Fibroblast of skin of left biceps (primary cell): ENCODE measurements at places on chromosomes 7 and 10.
A peak's percentile ranks its signal among the peaks of the same experiment; 100 is the strongest.

- DNase-seq = no peak
These were observed 83.4 kb downstream of the ZNF365 start for GRCh38 chr10:62457598-62457997.

GRCh38 chr7:47255441-47255840 lies 326.5 kb downstream of the TNS3 start:
- DNase-seq = no peak

GRCh38 chr10:92404612-92405418 lies 113.8 kb downstream of the MARCHF5 start:
- DNase-seq = no peak

DNA sequence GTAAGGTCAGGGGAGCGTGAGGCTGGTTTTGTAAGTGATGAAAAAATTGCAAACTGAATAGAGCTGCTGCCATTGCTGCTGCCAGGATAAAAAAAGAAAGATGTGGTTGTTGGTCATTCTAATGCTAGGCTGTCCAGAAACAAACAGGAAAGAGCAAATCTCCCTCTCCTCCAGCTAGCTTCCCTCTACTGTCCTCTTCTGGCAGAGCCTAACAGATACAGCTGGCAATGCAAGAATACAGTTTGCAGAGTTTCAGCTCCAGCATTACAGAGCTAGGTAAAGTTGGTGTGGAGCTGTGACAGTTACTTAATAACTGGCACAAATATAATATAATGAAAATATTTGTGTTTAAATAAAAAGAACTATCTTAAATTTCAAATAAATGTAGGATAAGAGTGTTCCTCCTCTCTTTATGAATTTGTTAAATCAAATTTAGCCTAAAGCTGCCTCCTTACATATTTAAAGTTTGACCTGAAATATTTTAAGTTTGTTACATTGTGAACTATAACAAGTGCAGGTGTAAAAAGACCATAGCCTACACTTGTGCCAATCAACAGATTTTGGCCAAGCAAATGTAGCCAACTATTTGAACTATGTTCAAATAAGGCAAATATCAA lies 407.7 kb downstream of the SH2D4B start:
- no peak for DNase-seq

- DNase-seq = no peak
These were observed 43.8 kb downstream of the CYTH3 start for GRCh38 chr7:6228361-6229229.

DNA sequence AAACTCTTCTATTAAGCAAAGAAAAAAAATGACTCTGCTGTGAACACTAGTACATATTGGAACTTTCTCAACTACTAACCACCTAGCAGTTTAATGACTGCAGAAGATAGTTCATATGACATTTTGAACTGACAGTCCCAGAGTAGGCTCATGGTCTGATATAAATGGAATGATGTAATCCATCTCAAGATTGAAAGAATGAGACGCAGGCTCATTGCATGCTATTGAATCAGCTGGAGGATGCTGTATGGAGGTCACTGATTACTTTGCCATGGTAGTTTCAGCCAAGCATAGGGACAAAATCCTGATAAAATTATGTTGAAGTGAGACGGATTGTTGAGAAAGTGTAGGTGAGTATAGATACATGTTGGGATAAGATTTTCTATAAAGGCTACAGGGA lies 217.6 kb upstream of the SEMA3E start:
- no peak for DNase-seq

GRCh38 chr10:79404690-79405131 lies 40.7 kb downstream of the ZCCHC24 start:
- no peak for DNase-seq

GRCh38 chr10:73915206-73915851 lies 4.4 kb downstream of the PLAU start:
- DNase-seq = no peak

DNA sequence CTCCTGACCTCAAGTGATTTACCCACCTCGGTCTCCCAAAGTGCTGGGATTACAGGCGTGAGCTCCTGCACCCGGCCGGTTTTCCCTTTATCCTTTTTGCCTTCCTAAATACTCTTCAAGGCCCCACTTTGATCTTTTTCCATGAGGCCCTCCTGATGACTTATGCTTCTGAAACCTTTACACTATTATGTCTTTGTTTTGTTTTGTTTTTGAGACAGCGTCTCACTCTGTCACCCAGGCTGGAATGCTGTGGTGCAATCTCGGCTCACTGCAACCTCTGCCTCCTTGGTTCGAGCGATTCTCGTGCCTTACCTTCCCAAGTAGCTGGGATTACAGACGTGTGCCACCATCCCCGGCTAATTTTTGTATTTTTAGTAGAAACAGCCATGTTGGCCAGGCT lies 3.8 kb downstream of the STMP1 start:
- DNase-seq = no peak

- no peak for DNase-seq
These were observed 63.8 kb downstream of the ICA1 start for GRCh38 chr7:8197994-8198698.

DNA sequence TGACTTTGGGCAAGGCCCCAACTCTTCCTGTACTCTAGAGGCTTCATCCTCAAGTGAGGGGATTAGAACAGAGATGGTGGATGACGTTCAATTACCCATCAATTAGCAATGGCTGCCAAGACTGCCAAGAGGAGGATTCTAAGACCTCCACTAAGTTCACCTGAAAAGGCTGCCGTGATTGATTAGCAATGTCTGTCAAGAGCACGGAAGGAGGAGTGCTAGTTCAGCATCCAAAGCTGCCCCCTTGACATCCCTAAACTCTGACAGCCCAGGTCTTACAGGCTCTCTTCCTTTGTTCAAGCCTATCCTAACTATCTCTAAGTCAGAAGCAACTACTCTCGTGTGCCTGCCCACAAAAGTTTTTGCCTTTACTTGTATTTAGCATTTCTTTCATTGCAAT lies 68.4 kb downstream of the FAM53B start:
- DNase-seq = no peak

GRCh38 chr7:127912901-127913300 lies 118.3 kb downstream of the LRRC4 start:
- no peak for DNase-seq

GRCh38 chr7:115033917-115034459 lies 112.1 kb downstream of the MDFIC start:
- no peak for DNase-seq

- DNase-seq = peak; percentile 66
These were observed 668.5 kb upstream of the AUTS2 start for GRCh38 chr7:68929781-68930261.

- DNase-seq = no peak
These were observed 91.7 kb upstream of the IL6 start for GRCh38 chr7:22635349-22635748.

GRCh38 chr7:16204953-16205352 lies 216.4 kb downstream of the CRPPA start:
- DNase-seq = no peak

GRCh38 chr7:82124445-82124844 lies 319.1 kb downstream of the CACNA2D1 start:
- no peak for DNase-seq

DNA sequence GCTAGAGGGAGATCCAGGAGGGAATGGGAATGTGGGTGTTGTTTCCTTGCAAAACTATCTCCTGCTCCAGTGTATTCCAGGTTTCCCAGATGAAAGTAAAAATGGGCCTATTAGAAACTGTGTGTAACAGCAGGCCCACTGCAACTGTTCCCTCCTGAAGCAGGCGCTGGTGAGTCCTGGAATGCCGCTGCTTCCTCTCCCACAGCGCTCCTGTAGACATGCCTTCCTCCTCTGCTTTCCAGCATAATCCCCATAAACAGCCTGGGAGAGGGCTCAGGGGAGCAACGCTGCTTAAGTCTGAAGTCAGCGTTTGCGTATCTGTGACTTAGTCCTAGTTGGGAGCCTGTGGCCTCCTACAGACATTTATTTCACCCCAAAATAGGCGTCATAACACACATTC lies 551.0 kb upstream of the FOXK1 start:
- DNase-seq = no peak

DNA sequence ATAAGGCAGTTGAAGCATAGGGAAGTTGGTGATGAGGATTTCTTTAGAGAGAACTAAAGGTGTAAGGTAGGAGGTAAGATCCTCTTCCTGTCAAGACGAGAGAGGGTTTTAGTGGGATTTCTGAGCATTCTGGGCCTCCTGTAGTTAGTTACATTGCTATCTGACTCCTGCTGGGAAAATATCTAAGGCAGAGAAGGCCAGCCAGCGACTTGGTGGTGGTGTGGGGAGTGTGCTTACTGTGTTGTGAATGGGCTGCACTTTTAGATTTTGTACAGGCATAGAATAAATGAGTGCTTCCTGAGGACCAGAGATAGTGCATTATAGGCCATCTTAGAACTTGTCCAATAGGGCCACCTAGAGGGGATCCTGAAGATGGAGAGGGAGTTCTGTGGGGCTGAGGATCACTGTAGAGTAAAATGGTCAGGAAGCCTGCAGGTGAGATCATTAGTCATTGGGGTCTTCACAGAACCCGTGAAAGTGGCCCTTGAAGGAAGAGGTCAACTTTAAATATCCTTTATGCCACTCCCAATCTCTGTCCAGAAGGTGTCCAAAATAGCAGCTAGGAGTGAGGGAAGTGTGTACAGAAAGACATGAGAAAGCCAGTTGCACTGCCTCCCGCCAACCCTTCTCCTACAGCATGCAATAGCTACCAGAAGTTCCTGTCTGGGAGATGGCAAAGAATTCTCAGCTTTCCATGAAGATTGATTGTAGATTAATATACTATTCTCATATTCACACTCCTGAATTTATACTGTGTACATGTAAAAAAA lies 266.6 kb downstream of the POLR1F start:
- peak; percentile 30 for DNase-seq

DNA sequence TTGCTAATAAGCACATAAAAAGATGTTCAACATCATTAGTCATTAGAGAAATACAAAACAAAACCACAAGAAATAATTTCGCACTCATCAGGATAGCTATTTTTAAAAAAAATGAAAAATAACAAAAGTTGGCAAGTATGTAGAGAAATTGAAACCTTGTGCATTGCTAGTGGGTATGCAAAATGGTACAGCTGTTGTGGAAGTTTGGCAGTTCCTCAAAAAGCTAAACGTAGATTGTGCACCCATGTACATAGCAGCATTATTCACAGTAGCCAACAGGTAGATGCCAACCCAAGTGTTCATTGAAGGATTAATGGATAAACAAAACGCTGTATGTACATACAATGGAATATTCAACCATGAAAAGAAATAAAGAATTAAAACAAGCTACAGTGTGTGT lies 35.3 kb upstream of the STARD3NL start:
- DNase-seq = no peak

GRCh38 chr7:3978839-3979238 lies 677.8 kb downstream of the SDK1 start:
- DNase-seq = no peak

- DNase-seq = no peak
These were observed 2.3 kb upstream of the SH2B2 start for GRCh38 chr7:102284399-102284798.
